ENCODE measurements at places on chromosomes 16 and 17. TPM values are rescaled to one million over a fixed set of nuclear protein-coding genes. Genes with fewer than 3 reads are reported as not detected.

DNA sequence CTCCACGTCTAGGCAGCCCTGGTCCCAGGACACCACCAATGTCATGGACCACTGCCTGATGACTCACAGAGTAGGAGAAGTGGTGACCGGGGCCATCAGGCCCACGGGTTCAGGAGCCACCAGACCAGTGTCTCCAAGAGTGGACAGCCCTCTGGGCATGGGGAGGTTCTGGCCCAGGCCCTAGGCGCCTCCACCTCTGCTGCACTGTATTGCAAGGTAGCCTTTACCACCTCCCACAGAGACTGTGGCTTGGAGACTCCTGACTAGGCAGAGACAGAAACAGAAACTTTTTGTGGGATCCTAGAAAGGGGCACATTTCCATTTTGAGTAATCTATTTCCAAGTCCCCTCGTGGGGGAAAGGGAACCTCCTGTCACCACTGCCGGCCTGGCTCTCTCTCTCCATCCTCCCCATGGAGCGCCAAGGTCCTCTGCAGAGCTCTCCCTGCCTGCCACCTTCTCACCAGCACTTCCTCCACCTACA, 2.9 kb downstream of the CDIP1 start:
- DNase-seq = no peak

- DNase-seq = no peak
These were observed 101.2 kb downstream of the PHKB start for GRCh38 chr16:47562366-47562765.

GRCh38 chr17:65609286-65609685, 47.8 kb upstream of the AXIN2 start:
- DNase-seq = no peak

- DNase-seq = peak; percentile 85
These were observed 24.0 kb downstream of the DEF8 start for GRCh38 chr16:89972244-89973234.

- no peak for DNase-seq
These were observed 73.6 kb downstream of the KLHDC4 start for GRCh38 chr16:87692176-87692575.

DNA sequence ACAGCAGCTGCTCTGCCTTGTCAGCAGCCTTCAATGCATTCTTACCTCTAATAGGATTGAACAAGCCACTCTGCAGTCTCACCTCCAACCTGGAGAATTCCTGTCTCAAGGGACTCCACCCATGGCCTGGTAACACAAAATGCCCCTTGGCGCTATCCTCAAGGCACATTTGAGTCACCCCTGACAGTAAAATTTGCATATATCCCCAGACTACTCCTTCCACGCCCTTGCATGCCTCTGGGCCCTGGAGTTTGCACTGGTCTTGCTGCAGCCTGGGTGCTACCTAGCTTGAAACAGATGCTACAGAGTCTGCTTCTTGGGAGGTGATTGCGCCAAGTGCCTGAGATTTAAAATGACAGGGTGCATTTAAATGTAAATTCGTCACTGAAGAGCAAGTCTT, 391.4 kb upstream of the MAF start:
- no peak for DNase-seq

DNA sequence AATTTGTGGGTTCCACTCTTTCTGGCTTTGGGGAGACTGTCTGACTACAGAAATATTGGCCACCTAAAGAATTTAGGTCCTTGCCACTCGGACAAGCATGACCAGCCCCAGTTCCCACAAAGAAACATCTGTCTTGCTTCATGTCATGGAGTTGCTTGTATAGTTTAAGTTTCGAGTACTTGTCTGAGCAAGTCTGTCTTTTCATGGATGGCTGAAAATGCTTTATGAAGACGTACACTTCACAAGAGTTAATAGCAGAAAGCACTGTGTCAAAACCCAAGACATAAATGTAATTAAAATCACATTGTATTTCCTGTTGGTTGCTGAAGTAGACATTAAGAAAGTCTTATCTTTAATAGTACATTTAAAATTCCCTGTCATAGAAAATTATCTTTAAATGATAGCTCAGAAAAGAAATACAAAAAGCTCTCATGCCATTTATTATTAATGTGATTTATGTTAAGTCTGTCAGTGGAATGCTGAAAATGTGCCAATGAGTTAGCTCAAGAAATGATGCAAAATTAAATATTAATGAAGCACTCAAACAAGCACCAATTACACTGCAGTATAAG, 29.8 kb upstream of the XYLT2 start:
- no peak for DNase-seq

- no peak for DNase-seq
These were observed 176.8 kb downstream of the ZNF423 start for GRCh38 chr16:49679095-49679494.

DNA sequence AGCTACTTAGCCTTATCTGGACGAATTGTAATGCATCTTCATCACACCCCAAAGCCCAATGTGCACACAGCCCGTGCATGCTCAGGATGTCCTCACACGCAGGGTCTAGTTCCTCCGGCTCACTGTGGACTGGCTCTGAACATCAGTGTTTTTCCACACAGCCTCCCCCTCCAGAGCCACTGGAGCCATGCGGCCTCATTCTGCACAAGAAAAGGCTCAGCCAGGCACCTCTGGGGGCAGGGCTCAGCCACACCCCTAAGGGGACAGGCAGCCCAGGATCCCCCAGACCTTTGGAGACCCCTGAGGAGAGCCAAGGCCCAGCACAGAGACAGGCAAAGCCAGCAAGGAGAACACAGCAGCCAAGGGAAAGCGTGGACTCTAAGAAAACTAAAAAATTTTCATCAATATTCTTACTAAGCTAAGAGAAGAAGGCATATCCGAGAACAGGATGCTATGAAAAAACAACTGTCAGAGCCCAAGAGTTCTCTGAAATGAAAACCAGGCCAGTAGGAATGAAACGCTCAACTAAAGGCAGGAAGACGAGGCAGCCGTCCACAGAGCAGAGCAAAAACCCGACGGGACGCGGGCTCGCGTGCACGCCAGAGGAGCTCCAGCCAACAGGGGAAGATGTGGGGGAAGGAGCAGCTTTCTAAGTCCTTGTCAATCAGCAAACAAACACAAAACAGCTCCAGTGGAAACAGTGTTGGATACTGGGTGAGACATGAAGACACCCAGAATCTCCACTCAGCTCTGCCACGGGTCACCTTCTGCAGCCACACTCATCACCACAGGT, 34.5 kb downstream of the MAP1LC3B start:
- no peak for DNase-seq

GRCh38 chr16:72018470-72018869, 9.9 kb downstream of the DHODH start:
- DNase-seq = no peak

- DNase-seq = no peak
These were observed 1.7 kb downstream of the SLC25A10 start for GRCh38 chr17:81713556-81714411.

- DNase-seq = no peak
These were observed 5.0 kb upstream of the DNASE1L2 start for GRCh38 chr16:2231016-2231931.

- DNase-seq = no peak
These were observed 155.7 kb upstream of the NOL11 start for GRCh38 chr17:67562005-67562404.

DNA sequence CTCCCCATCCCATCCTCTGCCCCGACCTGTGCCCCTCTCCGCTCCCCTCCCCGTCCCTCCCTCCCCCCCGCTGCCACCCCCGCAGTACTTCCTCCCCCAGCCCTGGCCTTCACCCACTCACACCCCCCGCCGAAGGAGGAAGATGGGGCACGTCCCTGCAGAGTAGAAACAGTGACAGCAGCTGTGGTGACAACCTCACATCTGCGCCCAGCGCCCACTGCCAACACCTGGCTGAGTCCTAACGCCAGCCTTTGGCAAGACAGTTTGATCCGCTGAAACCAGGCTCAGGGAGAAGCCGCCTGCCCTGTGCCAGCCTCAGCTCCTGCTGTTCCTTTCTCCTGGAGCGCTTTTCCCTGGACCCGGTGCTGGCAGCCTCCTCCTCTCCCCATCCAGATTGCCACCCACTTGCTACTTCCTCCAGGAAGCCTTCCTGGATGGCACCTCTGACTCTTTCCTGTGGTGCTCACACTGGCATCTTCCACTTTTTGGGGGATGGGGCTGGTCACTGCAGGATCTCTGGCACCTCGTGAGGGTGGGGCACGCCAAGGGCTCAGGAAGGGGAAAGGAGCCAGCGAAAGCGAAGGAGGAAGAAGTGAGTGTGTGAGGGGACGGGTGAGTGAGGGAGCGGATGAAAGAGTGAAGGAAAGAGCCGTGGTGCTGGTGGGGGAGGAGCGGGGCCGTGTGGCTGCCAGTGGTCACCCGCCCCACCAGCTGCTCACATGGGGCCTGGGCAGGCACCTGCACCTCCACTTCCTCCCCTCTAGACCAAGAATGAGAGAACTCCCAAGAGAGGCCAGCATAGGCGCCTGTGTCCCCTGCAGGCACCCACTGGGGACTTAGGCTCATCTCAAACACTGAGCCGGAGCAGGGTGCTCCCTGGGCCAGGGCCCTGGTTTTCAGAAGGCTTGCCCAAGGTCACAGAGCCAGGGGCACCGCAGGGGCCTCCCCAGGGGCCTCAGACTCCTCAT, 27.0 kb downstream of the ZFPM1 start:
- DNase-seq = no peak

DNA sequence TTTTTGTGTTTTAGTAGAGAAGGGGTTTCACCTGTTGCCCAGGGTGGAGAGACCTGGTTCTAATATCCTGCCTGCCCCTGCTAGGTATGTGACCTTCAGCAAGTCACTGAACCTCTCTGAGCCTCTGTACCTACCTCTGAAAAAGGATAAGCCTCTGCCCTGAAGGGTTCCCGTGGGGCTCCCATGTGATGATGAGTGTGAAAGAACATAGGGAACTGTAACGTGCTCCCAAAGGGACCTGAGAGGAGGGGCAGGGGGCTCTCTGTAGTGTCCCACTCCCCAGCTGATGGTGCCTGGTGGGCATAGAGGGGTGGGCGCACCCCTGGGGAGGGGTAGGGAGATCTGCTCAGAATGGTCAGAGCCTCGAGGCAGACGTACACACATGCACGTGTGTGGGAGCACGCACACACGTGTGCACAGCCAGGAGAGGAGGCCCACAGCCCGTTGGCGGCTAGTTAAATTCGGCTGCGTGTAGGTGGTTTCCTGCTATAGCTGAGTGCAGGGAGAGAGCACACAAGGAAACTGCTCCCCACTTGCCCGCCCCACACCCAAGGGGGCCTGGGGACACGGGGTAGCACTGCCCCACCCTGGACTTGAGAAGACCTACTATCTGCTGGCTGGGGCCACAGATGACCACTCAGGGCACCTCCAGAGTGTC, 6.7 kb downstream of the KCNH4 start:
- no peak for DNase-seq

GRCh38 chr17:41760878-41761277, 25.6 kb downstream of the JUP start:
- DNase-seq = no peak

DNA sequence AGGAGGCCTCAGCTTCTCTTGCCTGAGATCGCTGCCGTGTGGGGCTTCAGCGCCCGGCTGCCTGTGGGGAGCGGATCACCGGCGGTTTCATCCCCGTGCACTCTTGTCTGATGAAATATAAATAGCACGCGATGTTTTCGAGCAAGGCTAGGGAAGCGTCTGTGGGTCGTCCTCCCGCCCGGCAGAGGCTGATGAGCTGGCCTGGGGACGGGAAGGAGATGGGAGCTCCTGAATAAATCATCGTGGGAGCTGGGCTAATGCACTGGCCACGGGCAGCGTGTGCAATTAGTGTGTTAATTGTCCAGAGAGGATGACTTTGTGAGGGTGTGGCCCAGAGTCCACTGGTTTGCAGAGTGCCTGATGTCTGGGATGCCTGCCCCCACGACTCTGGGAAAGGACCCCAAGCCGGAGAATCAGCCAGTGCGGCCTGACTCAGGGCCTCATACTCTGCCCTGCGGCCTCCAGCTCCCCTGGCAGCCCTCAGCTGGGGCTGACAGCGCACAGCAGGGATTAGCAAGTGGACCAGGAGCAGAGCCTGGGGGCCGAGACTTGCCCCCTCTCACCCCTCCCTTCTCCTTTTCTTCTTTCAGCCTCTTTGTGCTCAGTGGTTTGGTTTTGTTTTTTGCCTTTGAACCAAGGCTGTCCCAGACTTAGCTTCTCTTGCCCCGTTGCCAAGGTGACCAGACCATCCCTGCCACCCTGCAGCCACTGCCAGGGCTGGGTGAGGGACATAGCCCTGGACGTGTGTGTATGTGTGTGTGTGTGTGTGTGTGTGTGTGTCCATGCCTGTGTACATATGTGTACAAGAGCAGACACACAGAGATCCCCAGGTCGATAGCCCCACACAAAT, 21.4 kb downstream of the KCNJ12 start:
- DNase-seq = no peak

- DNase-seq = no peak
These were observed 15.6 kb downstream of the QPRT start for GRCh38 chr16:29694384-29695195.

FAM171A2 gene
- total RNA-seq = 3.4 TPM

PLCG2 gene
- total RNA-seq = 3.2 TPM

DNAAF8 gene
- total RNA-seq = 6.4 TPM

KCNJ18 gene
- 0.35 TPM for total RNA-seq

ANKRD40CL gene
- not detected for total RNA-seq

ZNF385C gene
- total RNA-seq = not detected

CA10 gene
- not detected for total RNA-seq

CACNA1G gene
- 1.7 TPM for total RNA-seq

USP43 gene
- total RNA-seq = 0.56 TPM

All from H4 (cell line).